Daoy (cell line): ENCODE measurements at places on chromosomes 16 and 17. TPM values are rescaled to one million over a fixed set of nuclear protein-coding genes. Genes with fewer than 3 reads are reported as not detected.

GRCh38 chr17:1630662-1631061 is 2.0 kb upstream of the SLC43A2 start:
- DNase-seq: peak; percentile 56

Gene ALDOC
- total RNA-seq: 1.3 and 2.4 TPM in 2 replicates

- DNase-seq: peak; percentile 94
These were observed 8.2 kb upstream of the CSNK1D start for GRCh38 chr17:82281502-82282238.

Gene SLC35G6
- total RNA-seq: 0.06 TPM in 1 of 2 replicates, not detected in the other

DNA sequence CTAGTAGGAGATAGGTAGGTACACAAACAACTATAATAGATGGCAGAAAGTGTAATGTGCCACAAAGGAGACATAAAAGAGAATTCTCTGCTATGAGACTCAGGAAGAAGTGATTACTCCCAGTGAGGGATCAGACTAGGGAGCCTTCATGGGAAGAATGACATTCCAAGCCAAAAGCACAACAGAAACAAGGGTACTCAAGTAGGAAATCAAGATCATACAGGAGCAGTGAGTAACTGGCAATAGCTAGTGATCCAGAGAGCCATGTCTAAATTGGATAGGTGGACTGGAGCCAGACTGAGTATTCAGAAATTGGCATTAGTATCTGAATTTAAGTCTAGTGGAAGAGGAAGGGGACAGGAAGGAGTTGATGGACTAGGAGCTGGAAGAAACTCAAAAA is 10.7 kb downstream of the RFFL start:
- DNase-seq: no peak

- DNase-seq: no peak
These were observed 19.2 kb downstream of the RBFOX1 start for GRCh38 chr16:7351610-7352510.

- DNase-seq: no peak
These were observed 44.0 kb downstream of the MYH3 start for GRCh38 chr17:10612957-10613744.

DNA sequence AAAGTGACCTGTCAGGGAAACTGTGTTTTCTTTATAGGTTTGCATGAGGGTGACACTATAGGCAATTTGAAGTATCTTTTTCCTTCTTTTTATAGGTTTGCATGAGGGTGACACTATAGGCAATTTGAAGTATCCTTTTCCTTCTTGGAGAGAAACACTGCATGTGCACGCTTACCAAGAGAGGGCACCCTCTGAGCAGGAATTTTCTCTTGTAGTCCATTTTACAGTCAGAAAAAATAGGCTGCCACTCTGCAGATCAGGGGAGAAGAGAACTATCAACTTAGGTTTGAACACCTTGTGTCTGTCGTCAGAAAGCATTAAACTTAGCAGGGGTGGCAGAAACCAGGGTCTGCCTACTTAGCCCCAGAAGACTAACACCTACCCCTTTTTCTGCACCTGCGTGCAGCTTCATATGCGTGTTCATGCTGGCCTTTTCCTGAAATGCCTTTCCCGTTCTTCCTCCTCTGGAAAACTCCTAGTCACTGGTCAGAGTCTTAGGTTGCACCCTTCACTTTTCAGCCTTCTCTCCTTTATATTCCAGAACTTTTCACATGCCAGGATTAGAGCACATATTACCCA is 16.4 kb upstream of the SMIM36 start:
- peak; percentile 12 for DNase-seq

DNA sequence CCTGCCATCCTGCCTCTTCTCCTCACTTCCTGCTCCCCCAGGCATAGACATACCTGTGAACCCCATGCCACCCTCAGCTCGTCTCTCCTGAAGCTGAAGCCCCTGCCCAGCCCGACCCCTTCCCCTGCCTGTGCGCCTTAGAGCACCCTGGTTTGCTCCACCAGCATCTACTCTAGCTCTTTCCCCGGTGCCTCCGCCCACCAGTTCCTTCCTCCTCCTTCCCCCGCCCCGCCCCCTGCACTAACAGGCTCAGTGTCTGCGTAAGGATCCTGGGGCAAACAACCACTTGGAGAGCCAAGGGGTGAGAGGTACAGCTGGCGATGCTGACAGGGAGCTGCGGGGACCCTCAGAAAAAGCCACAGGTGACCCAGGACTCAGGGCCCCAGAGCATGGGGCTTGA is 1.9 kb downstream of the GPR142 start:
- peak; percentile 51 for DNase-seq

DNA sequence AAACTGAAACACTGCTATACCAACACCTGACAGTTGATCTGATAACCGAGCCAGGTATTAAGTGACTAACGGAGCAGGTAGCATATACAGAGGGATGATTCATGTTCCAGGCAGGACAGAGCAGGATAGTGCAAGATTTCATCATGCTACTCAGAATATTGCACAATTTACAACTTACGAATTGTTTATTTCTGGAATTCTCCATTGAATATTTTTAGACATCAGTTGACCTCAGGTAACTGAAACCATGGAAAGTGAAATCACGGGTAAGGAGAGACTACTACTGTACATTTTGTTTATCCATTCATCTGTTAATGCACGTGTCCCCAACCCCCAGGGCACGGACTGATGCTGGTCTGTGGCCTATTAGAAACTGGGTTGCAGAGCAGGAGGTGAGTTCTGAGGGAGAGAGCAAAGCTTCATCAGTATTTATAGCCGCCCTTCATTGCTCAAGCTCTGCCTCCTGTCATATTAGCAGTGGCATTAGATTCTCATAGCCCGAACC is 14.5 kb upstream of the PPM1E start:
- no peak for DNase-seq

DNA sequence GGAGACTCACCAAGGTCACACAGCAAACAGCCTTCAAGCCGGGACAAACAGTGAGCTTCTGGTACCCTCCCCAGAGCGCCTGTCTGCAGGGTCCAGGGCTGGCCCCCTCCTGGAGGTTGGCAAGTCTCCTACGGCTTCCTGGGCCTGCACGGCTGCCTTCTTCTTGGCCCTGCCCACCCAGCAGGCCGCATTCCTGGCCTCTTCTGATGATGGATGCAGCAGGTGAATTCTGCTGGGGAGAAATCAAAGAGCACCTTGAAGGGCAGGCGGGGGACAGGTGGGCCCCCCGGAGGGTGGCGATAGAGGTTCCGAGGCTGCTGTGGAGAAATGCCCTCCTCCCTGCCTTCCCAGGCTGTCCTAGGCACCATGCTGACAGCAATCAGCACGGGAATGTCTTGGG is 3.8 kb upstream of the NOS2 start:
- DNase-seq: no peak

GRCh38 chr16:1336619-1337018 is 3.2 kb downstream of the BAIAP3 start:
- DNase-seq: no peak

- DNase-seq: no peak
These were observed 202.1 kb downstream of the SPECC1 start for GRCh38 chr17:20211246-20211645.

Gene FAM171A2
- 3.0 and 3.4 TPM in 2 replicates for total RNA-seq
